ENCODE measurements at places on chromosomes 2 and 18. TPM values are rescaled to one million over a fixed set of nuclear protein-coding genes. Genes with fewer than 3 reads are reported as not detected.
A peak's percentile ranks its signal among the peaks of the same experiment; 100 is the strongest.

DNA sequence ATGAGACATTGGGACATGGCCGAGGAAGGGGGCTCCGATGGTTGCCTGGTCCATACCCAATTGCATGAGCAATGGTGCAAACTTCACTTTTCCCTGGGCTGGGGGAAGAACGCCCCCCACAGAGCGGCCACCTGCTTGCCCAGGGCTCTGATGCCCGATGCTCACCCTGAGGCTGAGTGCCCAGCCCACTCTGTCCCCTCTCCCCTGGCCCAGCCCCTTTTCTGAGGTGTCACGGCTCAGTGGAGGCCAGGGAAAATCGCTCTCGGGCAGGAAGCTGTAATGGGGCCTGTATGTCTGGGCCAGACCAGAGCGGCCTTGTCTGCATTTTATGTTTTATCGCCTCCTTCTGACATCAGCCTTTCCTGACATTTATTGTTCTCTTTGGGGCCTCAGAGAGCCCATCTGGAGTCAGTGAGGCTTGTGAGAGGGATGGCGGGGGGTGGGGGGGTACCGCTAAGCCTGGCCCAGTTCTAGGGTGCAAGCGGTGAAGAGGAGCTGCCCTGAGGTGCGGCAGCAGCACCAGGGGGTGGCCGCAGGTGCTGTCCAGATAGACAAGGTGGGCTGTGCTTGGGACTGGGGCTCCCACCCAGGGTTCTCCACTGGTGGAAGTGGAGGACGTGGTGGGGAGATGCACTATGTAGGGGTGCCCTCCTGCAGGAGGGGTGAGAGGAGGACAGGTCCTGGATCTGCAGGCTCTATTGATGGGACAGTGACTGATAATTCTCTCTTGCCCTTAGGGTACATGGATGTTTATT, 46.2 kb downstream of the INHBB start:
- no peak for DNase-seq

DNA sequence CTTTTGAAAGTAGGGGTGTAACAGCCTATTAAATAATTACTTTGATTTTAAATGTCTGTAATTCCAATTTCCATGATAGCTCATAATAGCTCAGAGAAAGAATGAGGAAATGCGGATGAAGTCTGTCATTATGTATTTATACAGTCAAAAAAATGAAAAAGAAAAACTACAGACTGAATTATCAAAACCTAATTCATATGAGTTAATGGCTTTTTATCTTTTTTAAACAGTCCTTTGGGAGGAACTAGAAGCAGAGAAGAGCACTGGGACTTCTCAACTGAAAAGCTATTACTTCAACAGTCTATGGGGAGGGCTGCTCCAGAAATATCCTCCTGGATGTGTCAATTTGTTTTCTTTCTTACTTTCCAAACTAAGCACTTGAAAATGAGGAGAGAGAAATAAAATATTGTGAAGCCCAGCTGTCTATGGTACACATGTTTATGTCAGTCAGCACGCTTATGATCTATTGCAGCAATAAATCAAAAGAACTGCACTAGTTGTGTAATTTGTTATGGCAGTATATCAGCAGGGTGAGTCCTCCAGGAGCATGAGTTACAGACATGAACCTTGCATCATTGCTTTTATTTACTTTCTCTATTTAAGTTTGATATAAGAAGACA, 1550.2 kb downstream of the LRP1B start:
- DNase-seq, result no peak

DNA sequence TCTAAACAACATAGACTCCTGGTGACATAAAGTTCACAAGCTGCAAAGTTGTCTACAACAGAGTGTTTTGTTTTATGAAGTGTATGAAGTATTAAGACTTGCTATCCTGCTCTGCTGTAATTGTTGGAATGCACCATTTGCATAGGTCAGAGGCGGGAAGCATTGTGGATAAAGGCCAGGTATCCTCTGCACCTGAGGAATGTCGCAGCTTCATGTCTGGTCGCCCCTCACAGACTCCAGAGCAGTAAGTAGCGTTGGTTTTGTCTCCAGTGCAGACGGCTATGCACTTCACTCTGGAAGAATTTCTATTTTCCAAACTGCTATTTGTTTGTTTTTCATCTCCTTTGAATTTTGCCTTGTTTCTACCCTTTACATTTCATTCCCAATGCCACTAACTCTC, 63.1 kb downstream of the UNC80 start:
- no peak for DNase-seq

DNA sequence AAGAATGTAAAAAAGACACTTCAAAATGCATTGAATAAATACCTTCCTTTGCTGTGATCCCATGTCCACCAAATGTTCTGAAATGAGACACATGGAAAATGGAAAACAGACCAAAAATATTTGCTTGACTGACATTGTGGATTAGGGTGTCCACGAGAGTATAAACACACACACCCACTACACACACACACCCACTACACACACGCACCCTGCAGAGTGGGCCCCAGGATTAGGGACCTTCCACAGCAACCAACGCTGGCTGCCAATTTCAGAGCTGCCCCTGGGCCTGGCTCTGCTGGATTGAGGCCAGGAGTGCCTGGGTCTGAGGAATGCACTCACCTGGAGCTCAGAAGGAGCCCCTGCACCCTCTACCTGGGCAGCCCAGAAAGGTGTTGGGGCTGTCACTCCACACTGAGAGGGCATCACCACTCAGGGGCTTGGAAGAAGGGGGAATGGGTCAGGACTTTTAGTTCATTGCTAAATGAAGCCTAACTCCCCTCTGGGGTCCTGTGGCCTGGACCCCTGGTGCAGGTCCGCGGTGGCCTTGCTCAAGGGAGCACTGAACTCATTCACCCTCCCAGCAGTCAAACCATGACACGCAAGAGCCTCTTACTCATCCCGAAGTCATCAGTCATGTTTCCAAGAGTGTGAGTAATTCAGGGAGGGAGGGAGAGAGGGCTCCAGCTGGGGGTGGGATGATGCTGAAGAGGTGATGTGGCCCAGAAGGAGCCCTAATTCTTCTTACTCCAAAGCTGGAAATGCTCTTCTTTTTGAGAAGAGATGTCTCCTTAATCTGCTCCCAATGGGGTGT, 50.2 kb upstream of the PLB1 start:
- DNase-seq, result peak; percentile 81

GRCh38 chr2:195477996-195478382, 179.0 kb upstream of the SLC39A10 start:
- no peak for DNase-seq

DNA sequence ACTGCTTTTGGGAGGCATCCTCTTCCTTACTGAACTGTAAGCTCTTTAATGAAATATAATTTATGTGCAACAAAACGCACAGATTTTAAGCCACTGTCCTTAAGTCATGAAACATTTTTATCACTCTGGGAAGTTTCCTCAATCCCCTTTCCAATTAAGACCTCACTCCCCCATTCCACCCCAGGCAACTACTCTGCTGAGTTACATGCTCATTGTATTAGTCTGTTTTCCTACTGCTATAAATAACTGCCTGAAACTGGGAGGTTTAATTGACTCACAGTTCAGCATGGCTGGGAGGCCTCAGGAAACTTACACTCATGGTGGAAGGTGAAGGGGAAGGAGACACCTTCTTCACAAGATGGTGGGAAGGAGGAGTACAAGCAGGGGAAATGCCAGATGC, 46.5 kb upstream of the KCNE4 start:
- DNase-seq, result no peak

GRCh38 chr18:53191634-53192033, 851.6 kb downstream of the DCC start:
- no peak for DNase-seq

GRCh38 chr2:72982219-72982618, 64.9 kb downstream of the EMX1 start:
- no peak for DNase-seq

DNA sequence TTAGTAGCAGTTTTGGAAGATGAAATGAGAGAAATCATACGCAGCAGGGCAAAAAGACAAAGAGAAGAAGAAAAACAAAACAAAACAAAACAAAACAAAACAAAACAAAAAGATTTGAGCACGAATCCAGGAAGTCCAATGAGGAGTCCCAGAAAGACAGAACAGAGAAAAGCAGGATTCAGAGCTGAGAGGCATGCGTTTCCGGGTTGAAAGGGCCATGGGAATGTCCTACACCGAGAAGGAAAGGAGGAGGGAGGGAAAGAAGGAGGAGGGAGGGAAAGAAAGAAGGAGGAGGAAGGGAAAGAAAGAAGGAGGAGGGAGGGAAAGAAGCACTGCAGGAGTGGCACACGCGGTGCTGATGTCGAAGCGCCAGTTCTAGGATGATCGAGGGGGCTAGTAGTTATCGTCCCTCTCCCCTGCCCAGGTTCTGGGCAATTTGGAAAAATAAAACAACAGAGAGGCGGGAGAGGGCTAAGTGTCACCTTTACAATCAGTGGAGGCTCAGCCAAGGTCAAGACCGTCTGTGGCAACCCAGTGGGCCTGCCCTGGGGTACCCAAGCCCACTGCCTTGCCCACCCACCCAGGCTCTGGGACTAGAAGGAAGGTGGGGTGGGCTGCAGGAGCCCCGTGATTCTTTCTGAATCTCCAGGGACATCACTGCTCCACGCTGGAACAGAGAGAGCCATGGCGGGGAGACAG, 68.4 kb downstream of the TWIST2 start:
- DNase-seq, result no peak

- DNase-seq, result no peak
Measured at GRCh38 chr2:1801541-1801940, 57.2 kb upstream of the PXDN start.

GKN2 gene
- not detected for total RNA-seq

DNA sequence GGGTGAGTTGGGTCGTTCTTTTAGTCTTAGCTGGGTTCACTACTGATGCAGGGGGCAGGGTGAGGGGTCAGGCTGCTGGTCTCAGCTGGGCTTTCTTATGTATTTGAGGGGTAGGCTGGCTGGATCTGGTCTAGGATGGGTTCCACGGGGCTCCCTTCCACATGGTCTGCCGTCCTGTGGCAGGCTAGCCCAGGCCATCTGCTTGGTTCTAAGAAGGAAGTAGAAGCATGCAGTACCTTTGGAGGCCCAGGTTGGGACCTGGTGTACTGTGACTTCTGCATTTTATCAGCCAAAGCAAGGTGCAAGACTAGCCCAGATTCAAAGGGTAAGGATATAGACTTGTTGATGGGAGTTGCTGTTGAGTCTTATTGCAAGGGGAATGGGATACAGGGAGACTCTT, 35.5 kb upstream of the MGAT5 start:
- DNase-seq, result peak; percentile 30

DNA sequence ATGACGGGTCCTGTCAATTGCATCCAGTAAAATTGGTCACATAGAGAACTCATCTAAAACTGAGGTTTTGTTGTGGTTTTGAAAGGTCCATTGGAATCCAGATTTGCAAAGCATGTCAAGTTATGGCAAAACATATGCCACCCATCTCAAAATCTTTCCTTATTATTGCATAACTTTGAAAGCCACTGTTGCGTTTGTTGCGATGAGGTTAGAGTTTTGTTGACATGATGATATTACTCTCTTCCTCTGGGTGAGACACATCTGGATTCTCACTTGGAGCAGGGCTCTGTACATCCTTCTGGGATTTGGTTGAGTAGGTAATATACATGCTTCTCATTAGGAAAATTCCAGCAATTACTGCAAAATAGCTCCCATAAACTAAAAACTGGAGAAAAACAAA, 20.6 kb downstream of the SCYGR5 start:
- no peak for DNase-seq

LYPD1 gene
- not detected for total RNA-seq
